ENCODE measurements at places on chromosomes 2 and 18. TPM values are rescaled to one million over a fixed set of nuclear protein-coding genes. Genes with fewer than 3 reads are reported as not detected.

Gene REG3A
- not detected for total RNA-seq

Gene TP53I3
- 26.2 TPM for total RNA-seq

Gene PLEK
- total RNA-seq = 0.59 TPM

Gene CXCR2
- not detected for total RNA-seq

DNA sequence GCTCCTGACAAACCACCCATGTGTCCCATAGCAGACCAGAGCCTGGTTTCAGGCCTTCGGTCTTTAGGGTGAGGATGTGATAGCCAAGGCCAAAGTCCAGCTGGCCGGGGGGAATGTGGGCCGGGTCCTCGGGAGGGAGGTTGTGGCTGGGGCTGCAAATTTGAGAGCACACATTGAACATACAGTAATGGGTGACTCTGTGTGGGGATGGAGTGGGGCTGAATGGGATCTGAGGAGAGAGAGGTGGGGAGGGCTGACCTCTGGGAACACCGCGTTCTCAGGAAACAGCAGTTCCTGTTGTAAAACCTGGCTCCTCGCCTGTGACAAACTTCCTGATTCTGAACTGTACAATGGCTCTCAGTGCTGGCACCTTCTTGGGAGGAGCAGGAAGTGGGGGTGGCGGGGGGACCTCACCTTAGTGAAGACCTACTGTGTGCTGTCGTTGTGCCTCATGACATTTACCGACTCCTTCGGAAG, 48.8 kb downstream of the MCFD2 start:
- DNase-seq = peak; percentile 53

- no peak for DNase-seq
Observed at GRCh38 chr2:133200684-133201421, 367.4 kb downstream of the NCKAP5 start.

GRCh38 chr2:11877764-11878163, 131.3 kb downstream of the LPIN1 start:
- DNase-seq = no peak

- no peak for DNase-seq
Observed at GRCh38 chr18:50080316-50080715, 114.6 kb downstream of the MYO5B start.

DNA sequence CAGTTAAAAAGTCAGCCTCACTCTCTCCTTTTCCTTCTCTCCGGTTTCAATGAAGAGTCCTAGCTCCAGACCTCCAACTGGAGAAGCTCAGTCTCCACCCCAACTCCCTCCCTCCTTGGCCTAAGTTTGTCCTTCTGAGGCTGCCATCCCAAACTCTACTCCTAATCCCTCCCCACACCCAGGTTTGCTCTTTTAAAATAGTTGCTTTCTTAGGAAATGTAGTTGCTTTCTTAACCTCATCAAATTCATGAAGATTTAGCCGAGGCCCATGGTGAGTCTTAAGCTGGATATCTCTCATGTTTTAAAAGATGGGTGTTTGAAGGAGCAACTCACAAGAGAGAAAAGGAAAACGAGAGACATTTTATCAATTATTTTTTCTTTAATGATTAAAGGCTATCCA, 937 bp upstream of the LANCL1 start:
- no peak for DNase-seq

GRCh38 chr2:134396493-134396892, 142.6 kb downstream of the MGAT5 start:
- peak; percentile 47 for DNase-seq

DNA sequence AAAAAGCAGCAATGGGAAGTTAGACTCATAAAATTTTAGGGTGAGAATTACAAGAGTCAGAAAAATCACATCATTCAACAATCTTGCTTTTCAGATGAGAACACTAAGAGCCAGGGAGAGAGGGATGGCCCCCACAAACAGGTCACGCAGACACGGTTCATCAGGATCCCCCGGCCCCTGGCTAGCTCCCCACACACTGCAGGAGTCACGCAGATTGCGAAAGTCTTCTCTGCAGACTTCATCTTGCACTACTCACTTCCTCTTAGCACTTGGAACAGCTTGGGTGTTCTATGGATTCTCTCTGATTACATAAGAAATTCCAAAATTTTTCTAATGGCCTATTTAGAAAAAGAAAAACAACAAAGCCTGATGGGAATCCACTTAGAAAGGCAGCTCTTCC, 21.6 kb upstream of the SULT1C2 start:
- no peak for DNase-seq

- no peak for DNase-seq
Observed at GRCh38 chr2:85781013-85781332, 27.2 kb downstream of the ATOH8 start.

GRCh38 chr2:43634604-43635306, 2.3 kb upstream of the PLEKHH2 start:
- no peak for DNase-seq

DNA sequence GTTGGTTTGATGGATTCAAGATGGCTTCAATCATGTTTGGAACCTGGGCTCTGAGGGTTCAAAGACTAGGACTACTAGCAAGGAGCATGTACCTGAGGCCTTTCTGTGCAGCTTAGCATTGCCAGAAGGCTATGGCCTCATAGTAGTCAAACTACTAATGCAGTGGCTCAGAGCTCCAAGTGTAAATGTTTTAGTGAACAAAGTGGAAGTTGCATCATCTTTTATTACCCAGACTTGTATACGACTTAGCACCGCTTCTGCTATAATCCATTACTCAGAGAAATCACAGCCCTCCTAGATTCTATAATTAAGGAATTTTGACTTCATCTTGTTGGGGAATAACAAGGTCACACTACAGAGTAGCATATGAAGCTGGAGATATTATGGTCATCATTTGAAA, 210.5 kb downstream of the ERBB4 start:
- no peak for DNase-seq

DNA sequence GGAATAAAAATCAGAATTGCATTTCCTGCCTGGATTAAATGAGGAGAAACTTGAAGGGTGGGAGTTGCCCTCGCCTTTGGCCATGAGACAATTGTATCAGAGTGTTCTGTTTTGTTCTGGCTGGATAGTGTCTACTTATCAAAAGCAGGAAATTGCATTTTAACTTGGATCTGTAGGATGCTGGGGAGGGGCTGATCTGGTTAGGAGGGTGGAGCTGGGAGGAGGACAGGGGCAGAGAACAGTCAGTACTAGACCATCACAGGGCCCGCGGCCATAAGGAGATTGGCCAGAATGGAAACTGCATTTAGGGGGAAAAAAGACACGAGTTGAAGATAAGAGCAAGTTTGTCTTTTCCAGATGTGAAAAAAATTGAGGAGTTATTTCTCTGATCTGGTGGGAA, 199.1 kb upstream of the POU3F3 start:
- DNase-seq = no peak

DNA sequence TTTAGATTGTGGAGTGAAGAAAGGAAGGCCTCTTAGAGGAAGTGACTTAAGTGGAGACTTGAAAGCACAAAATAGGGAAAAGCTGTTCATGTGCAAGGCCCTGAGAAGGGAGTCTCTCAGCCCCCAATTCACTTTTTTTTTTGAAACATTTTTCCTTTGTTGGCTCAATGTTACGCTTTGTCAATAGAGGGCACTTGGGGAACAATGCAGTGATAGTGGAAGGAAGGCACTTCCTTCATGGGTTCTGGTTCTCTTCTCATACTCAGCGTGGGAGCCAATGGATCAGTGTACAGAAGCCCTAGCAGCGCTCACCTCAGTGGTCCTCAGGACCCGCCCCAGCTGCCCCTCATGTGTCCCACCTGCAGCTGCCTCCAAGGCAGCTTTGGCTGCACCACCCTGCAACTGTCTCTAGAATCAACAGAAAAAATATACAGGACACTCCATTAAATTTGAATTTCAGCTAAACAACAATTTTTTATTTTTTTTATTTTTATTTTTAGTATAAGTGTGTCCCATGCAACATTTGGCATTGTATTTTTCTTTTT, 8.6 kb upstream of the C2orf42 start:
- DNase-seq = no peak

DNA sequence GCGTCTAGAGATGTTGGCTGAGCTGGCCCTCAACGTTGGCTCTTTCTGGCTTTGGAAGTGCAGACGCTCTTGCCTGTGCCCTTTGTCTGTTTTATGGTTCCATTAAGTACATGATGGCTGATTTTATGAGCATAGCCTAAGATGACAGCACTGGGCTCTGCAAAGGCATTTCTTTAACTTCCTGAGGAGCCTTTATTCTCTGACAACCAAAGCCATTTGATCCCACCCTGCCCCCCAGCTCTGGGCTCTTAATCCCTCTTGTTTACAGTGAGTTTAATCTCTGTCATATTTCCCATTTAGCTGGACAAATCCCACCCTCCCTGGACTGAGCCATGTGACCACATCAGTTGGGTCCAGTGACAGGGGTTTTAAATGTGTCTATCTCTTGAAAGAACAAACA, 195.9 kb downstream of the ACKR3 start:
- DNase-seq = peak; percentile 23

DNA sequence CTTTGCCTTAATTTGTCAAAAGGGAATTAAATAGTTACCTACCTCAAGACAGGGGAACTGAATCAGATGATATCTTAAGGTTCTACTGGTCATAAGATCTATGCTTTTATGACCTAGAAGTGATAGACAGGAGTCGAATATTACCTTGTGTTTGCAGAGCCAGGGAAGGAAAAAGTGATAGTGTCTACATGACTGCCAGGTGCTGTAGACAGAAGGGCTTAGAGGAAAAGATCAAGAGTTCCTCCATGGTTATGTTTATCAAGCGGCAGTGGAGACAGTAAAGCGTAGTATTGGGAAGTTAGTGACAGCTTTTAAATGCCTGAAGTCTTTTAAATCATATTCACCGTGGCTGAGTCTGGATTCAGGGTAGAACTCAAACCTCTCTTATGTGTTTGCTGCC, 11.9 kb downstream of the CRIM1 start:
- no peak for DNase-seq

- peak; percentile 25 for DNase-seq
Observed at GRCh38 chr2:168210895-168211570, 36.4 kb downstream of the STK39 start.

- DNase-seq = no peak
Observed at GRCh38 chr18:74140582-74140981, 7.1 kb downstream of the FBXO15 start.

DNA sequence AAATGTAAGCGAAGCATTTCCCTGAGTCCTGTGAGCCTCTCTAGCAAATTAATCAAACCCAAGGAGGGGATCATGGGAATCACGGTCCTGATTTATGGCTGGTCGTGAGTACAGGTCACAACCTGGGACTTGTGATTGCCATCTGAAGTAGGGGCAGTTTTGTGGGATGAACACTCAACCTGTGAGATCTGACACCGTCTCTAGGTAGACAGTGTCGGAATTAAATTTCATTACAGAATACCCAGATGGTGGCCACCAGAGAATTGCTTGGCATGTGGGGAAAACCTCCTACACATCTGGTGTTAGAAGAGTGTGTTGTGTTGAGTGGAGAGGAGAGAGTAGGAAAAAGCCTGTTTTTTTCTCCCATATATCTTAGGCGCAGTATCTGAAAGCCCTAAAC, 12.5 kb downstream of the CAPN14 start:
- DNase-seq = no peak

GRCh38 chr2:130767408-130767775, 12.1 kb downstream of the AMER3 start:
- no peak for DNase-seq

DNA sequence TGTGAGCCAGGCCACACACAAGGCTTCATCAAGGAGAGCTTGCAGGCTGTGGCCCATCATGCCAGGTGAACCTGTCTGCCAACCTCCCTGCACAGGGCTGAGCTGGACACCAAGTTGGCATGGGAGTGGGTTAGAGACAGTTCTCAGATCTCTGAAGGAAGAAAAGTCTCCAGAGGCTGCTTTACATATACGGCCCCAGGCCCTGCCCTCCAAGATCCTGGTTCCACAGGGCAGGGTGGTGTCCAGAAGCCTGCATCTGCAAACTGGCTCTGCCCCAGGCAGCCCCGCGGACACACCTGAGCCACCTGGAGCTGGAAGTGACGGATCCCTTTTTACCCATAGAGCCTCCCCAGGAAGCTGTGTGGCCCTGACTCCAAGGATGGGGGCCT, 24.2 kb upstream of the HES6 start:
- DNase-seq = no peak

DNA sequence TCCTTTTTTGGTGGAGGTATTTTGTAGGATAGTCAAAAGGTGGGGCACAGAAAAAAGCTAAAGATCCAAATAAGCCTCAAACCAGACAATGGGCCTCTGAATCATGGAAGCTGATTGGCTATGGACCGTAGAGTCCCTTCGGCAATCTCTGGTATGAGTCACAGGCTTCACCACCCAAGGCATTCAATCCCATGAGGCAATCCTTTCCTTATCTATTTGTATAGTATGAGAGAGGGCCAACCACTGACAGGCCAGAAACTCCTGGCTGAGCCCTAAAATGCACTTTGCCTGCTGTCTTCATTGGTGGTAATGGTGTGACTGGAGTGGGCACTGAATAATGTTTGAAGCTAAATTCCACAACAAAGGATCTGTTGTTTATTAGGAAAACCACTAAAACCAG, 38.7 kb upstream of the MEX3C start:
- DNase-seq = no peak

DNA sequence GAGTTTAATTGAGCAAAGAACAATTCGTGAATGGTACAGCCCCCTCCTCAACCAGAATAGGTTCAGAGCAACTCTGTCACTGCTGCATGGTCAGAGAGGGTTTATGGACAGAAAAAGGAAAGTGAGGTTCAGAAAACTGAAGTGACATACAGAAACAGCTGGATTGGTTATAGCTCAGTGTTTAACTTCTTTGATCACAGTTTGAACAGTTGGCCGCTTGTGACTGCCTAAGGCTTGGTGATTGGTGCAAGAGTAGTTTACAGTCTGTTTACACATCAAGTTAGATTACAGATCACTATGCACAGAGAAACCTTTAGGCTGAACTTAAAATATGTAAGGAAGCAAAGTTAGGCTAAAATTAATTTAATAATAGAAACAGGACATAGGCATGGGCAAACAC, 459.2 kb downstream of the KCNJ3 start:
- DNase-seq = no peak

DNA sequence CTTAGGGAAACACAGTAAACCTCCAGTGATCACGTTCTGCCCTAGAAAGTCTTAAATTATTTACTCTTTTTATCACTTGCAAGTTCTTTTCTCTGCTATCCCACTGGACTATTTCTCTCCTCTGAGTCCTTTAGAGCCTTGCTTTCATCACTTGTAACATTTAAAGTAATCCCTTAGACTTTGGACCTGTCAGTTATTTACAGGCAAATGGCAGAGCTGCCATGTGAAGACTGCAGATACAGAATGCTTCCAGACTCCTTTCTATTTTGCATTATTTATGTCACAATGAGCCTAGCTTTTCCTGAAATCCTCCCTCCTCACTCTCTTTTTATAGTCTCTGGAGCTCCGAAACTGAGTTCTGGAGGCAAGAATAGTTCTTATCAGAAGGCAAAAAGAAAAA, 325.6 kb upstream of the TRIB2 start:
- DNase-seq = no peak

DNA sequence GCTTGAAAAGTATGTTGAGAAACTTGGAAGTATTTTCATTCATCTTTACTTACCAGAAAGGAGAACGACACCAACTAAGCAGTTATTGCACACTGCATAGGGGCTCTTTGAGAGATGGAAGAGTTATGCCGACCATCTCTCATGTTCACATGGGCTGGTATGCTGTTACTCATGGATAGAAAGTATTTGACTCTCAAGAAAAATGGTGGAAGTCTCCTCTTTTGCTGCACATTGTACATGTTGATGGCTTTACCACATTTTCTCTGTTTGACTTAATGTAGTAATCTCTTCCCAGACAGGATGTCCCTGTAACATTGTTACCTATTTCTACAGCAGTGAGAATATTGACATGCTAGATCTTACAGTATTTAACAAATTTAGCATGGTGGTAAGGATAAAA, 23.2 kb downstream of the CAB39 start:
- DNase-seq = no peak

All from prostate gland (tissue), 2 donors.